ENCODE measurements at places on chromosomes 13 and 19. TPM values are rescaled to one million over a fixed set of nuclear protein-coding genes. Genes with fewer than 3 reads are reported as not detected.

DNA sequence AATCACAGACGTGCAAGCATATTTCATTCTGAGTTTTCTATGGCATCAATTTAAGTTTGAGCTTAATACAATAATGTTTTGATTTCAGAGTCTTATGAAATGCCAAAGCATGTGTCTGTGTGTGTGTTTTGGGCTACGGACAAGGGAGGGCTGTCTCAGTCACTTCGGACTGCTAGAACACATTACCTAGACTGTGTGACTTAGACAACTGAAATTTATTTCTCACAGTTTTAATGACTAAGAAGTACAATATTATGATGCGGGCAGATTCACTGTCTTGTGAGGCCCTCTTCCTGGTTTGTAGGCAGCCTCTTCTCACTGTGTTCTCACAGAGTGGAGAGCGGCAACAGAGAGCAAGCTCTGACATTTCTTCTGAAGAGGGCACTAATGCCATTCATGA, 1202.0 kb downstream of the EFNB2 start:
- no peak for DNase-seq

DNA sequence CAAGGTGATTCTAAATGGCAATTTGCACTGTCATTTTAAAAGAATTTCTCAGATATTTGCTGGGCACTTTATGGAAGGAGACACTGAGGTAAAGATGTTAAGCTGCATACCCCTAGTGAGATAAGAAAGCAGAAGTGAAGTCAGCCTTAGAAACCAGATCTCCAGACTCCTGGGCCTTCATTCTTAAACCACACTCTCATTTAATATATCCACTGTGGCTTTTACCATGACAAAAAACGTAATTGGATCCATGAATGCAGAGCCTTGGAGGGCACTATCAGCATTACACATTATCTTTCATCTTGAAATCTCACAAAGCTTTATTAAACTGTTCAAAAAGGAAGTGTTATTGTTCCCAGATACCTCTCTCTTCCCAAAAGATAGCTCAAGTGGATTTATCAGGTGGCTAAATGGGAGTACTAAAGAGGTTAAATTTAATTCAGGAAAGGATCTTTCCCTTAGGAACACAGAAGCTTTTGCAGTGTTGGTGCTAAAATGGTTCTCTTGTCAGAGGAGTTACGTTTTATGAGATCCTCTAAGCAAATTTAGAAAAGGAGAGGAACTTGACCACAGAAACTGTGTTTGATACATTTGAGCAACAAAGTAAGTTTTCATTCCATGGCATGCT, 1060.4 kb downstream of the EFNB2 start:
- no peak for DNase-seq

- no peak for DNase-seq
Observed at GRCh38 chr19:24074720-24075454, 12.1 kb upstream of the ZNF254 start.

- no peak for DNase-seq
Observed at GRCh38 chr13:84126671-84127171, 244.4 kb upstream of the SLITRK1 start.

- DNase-seq, result no peak
Observed at GRCh38 chr19:41376241-41376997, at the start of gene TMEM91. Gene TMEM91 (plus strand): TSS chr19:41376533. CDS start chr19:41378310, 1,777 bp downstream.

DNA sequence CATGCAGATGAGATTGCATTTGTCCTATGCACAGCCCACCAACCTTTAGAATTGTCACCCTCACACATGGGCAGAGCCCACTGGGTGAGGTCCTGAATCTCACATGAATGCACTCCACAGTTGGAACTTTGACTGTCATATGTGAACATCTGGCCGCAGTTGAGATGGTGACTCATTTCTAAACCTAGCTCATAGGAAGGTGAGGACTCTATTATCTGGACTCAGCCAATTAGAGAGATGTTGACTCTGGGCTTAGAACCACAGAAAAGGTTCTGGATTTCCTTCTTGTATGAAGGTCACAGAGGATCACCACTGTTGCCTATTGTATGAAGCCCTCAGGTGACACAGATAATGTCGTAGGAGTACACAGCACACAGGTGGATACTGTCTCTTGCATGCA, 25.6 kb upstream of the ZNF681 start:
- no peak for DNase-seq

DNA sequence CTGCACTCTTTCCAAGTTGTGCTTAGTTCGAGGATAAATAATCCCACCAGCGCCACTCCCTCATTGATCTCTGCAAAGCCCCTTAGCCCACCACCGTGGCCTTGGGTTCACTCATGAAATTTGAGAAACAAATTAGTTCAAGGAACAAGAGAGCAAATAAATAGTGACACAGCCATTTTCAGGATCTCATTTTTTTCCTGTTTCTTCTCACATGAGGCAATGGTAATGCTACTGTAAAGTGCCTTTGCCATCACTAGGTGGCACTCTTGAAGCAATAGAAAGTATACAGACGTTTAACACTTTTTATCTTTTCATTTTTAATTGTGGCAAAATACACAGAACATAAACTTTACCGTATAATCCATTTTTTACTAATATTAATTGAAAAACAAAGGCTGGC, 76.8 kb upstream of the ZNF835 start:
- peak; percentile 51 for DNase-seq

GRCh38 chr13:40331802-40332201, 334.6 kb downstream of the FOXO1 start:
- DNase-seq, result no peak

DNA sequence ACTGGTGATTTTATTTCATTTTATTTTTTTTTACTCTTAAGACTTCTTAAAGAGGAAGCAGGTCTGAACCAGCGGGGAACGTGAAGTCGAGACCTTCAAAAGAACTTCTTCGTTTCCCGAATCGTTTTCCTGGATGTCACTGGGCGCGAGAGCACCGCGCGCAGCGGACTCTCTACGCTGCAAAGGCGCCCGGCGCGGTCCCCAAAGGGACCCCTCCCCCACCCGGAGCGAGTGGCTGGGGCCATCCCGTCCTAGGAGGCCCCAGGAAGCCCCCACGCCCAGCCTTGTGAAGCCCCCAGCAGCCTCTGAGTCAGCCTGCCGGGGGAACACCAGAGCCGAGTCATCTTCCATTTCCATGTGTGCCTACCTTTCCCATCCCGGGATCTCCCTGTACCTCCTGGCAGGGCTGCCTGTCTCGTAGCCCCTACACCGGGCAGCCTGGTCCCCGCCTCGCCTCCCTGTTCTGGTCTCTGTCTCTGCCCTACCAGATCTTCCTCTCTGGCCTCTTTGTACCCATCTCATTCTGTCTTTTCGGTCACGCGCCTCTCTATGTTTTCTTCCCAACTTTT, 608 bp downstream of the CD70 start:
- DNase-seq, result no peak

DNA sequence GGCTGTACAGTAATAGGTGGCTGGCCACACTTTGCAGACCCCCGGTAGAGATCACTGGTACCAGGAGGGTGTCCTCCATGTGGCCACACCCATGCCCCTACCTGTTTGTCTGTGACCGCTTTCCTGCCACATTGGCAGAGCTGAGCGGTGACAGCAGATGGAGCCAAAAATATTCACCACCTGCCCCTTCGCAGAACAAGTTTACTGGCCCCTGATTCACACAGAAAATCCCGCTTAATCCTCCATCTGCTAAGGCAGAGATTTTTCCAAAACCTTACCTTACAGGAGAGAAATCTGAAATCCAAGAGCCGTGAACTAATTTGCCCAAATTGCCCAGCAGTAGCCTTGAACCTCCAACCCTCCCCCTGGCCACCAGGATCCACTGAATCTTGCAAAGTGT, 52.1 kb downstream of the MYO9B start:
- no peak for DNase-seq

DNA sequence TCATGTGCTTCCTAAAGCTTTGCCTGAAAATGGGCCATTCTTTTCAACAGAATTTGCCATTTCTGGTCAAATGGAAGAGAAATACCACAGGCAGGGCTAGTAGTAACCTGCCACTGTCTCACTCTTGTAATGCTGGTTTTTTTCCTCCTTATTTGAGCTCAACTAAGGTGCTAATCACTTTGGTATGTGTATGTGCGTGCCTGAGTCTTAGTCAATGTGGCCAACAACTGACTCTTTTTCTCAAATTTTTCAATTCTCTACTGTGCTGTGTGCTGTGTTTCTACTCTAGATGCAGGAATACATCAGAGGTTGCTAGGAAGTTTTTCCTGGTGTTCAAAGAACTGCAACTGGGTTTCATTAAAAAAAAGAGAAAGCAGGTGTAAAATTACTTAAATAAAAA, 870.2 kb downstream of the EFNB2 start:
- DNase-seq, result peak; percentile 41

DNA sequence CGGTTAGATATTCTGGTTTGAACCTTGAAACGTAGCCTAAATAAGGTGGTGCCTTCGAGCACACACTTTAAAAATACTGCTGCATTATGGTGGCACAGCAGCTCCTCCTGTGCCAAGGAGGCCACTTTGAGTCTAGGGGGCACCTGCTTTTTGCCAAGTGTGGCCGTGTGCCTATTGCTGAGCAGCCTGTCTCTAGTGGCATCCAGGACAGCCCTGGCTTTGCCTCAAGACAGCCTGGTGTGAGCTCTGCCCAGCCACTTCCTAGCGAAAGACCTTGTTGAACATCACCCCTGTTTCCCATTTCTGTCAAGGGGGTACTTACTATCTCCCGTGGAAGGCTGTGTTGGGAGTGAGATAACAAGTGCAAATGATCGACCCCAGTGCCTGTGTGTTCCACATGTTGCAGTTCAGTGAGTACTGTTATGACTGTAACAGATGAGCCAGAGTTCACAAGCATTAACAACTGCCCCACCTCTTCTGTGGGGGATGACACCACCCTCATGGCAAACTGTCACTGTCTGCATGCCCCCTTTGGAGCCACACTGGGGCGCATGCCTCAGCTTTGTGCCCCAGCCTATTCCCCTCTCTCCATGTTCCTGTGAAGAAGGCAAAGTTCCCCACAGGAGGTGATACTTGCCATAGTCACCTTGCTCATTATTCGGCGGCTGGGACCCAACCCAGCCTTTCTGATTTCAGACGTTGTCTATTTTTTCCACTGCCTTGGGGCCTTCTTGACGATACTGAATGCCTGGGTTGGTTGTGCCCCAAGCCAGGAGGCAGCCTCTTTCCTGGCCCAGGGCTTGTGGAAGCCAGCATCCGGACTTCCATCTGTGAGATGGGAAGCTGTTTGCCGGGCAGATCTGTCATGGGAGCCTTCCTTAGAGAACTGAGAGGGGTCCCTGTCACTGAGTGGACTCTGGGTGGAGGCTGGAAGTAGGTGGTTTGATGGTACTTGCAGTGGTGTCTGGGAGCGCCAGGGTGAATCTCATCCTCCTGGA, 5.4 kb downstream of the GATAD2A start:
- no peak for DNase-seq

- peak; percentile 19 for DNase-seq
Observed at GRCh38 chr13:101514695-101515275, 62.3 kb downstream of the ITGBL1 start.

C13orf42 gene
- total RNA-seq, result not detected

SIGLEC5 gene
- 1.4 TPM for total RNA-seq

CXCL17 gene
- not detected for total RNA-seq

ATP1A3 gene
- not detected for total RNA-seq

A1BG gene
- 5.1 TPM for total RNA-seq

FGF9 gene
- 0.99 TPM for total RNA-seq

ARHGEF18 gene
- total RNA-seq, result 17.9 TPM

All from skin of body (tissue), 3 donors.